Uterine smooth muscle cell (primary cell): ENCODE measurements at places on chromosomes 12 and 14. TPM values are rescaled to one million over a fixed set of nuclear protein-coding genes. Genes with fewer than 3 reads are reported as not detected.

The CYP46A1 gene
- 0.11 and 0.37 TPM in 2 replicates for total RNA-seq

The GPR132 gene
- total RNA-seq, result under 0.01 and 0.25 TPM in 2 replicates

The ULK1 gene
- total RNA-seq, result 13.6 and 14.2 TPM in 2 replicates

The AKAP3 gene
- 1.1 and 3.1 TPM in 2 replicates for total RNA-seq

The ABCC9 gene
- 20.5 and 37.9 TPM in 2 replicates for total RNA-seq

The RASAL1 gene
- not detected in 2 replicates for total RNA-seq

The OR4E2 gene
- 0.12 TPM in 1 of 2 replicates, not detected in the other for total RNA-seq

The KIF21A gene
- 14.2 and 14.9 TPM in 2 replicates for total RNA-seq

The PRICKLE1 gene
- total RNA-seq, result 15.1 and 20.7 TPM in 2 replicates

The FAM216A gene
- total RNA-seq, result 15.2 and 19.4 TPM in 2 replicates

The RFX4 gene
- total RNA-seq, result not detected in 2 replicates

The LRRIQ1 gene
- total RNA-seq, result 0.55 and 0.62 TPM in 2 replicates

The GPD1 gene
- total RNA-seq, result 0.25 TPM in 1 of 2 replicates, not detected in the other

The LTBP2 gene
- 134 and 315 TPM in 2 replicates for total RNA-seq
